T-cell (primary cell): ENCODE measurements at places on chromosomes 3 and 15. TPM values are rescaled to one million over a fixed set of nuclear protein-coding genes. Genes with fewer than 3 reads are reported as not detected.

ARNT2 gene
- 0.18 TPM for total RNA-seq

EXD1 gene
- not detected for total RNA-seq

SYNPR gene
- not detected for total RNA-seq

CCDC191 gene
- 7.1 TPM for total RNA-seq

DNA sequence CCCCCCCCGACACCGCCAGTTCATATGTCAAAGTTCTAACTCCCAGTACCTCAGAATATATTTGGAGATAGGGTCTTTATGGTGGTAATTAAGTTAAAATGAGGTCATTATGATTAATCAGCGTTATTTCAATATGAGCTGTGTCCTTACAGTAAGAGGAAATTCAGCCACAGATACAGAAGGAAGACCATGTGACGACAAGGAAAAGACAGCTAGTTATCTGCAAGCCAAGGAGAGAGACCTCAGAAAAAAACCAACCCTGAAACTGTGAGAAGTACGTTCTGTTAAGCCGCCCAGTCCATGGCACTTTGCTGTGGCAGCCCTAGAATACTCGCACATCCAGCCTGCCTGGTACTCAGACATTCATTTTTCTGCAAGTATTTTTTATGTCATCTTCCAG lies 62.3 kb upstream of the ARL8B start:
- no peak for DNase-seq

- DNase-seq: no peak
Observed at GRCh38 chr3:190192739-190193138, 72.0 kb upstream of the P3H2 start.

DNA sequence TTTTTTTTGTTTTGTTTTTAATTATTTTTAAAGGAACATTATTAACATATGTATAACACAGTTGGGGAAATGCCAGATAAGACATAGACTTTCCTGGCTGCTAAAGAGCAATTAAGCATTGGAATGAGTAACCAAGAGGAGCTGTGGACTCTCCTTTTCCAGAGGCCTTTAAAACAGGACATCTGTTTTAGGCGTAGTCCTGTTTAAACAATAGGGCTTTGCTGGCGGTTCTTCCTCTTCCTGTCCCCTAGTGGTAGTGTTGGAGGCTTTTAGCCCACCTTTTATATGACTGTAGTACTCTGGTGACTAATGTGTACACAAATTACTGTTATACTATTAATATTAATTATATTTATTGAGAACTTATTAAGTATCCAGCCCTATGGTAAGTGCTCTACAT lies 81.9 kb downstream of the PPARG start:
- no peak for DNase-seq
